ENCODE measurements at places on chromosomes 7 and 10.

DNA sequence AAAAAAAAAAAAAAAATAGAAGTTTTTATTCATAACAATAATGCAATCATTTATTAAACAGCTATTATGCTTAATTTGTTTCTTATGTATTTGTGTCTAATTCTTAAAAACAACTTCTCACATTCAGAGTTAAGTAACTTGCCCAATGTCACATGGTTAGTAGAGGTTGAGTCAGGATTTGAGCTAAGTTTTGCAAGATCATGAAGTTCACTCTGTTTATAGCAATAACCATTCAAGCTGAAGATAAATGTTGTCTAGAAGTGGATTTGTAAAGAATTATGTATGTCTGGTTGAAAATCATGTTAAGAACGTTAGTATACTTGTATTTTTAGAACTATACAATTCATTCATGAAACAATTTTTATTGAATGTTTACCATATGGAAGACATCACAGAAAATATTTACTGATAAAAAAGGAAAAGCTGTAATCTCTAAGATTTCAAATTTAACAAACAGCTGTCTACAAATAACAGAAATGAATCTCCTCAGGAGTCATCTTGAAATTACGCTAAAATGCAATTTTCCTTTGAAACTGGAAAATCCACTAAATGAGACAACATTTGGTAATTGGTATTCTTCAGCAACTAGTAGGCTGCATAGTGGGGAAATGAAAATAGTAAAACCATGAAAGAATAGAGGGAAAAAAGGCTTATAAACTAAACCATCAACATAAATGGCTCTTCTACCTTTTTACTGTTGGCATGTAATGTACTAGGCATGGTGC lies 70.5 kb upstream of the AHR start:
- DNase-seq = no peak

DNA sequence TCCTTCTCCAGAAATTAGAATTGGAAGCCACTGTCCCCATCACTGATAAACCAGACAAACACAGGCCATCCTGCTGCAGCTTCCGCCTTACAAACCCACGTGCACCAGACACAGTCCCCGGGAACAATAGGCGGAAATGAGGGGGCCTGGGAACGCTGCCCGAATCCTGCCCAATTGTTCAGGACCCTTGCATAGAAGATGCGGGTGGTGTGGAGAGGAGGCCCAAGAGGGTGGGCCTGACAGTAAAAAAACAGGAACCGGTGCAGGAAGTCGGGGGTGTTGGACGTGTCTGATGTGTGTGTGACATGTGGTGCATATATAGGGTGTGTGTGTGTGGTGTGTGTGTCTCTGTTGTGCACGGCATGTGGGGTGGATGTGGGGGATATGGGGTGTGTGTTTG lies 26.5 kb upstream of the CHST15 start:
- DNase-seq = no peak

DNA sequence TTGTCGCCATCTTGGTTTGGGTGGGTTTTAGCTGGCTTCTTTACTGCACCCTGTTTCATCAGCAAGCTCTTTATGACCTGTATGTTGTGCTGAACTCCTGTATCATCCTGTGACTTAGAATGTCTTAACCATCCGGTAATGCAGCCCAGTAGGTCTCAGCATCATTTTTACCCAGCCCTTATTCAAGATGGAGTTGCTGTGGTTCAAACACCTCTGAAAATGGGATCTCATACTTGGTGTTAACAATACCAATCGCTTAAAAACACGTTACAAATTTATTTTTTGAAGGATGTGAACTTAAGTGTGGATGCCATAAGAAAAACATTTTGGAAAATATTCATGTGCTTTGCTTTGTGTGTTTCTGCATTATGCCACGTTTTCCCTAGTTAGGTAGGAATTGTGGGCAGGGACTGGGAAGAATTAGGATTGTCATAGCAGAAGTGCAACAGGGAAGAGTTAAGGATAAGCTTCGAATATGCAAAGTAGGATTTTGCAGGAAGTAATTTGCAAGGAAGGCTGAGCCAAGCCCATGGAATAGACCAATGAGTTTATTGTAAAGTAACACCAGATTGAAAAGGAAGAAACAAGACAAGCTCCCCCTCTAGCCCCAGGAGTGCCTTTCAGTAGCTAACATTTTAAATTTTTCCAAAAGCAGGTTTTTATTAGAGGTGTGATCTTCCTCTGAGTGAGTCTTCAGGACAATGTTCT lies 56.4 kb downstream of the PRR15 start:
- no peak for DNase-seq

DNA sequence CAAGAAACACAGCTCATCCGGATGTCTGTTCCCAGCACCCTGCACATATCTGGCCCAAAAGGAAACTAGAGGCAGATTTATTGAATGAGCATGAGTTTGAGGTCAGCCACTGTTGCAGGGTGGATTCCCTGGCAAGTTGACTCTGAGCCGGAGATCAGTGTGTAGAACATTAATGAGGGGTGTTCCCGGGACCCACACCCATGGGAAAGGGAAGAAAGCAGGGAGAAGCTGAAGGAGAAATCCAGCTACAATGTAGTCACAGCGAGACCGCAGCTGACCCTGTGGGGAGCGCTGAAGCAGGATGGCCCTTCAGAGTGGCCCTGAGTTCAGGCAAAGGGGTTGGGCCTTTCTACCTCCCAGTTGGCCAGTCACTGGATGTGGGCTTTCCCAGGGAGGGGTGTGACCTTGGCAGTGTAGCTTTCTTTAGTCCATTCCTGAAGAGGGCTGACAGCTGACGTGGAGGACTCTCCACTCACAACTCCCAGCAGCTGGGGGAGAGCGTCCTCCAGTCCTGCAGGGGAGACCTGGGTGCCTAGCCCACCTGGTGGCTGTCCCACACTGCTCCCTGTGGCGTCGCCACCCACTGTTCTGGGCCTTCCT lies 324.2 kb upstream of the ZMIZ1 start:
- DNase-seq = no peak

- DNase-seq = peak; percentile 79
Measured at GRCh38 chr10:75407713-75408508, 6.3 kb upstream of the ZNF503 start.

DNA sequence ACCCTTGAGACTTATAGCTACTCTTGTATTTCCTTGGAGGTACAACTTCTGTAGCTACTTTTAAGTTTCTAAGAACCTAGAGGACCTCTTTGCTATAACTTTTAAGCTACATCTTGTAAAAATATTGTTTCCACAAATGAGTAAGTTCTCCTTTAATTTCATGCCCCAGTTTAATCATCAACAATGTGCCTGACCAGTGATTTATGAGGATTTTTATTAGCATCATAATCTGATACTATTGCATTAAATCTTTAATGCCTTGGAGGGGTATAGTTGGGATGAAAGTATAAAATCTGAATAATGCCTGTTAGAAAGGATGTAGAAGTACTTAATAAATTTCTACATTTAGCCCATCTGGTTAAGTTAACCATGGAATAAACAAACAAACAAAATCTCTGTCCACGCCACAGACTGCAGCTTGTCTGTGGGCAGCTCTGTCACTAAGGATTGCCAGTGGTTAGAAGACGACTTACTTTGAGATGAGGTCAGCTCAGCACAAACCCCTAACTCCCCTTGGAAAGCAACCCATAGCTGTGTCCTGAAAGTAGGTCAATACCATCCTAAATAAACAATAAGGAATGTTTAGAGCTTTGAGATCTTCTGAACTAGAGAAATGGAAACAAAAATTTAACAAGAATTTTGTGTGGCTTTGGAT lies 18.3 kb downstream of the UBE2D1 start:
- DNase-seq = no peak

- DNase-seq = no peak
Measured at GRCh38 chr7:135706038-135706742, 21.8 kb downstream of the SLC13A4 start.

DNA sequence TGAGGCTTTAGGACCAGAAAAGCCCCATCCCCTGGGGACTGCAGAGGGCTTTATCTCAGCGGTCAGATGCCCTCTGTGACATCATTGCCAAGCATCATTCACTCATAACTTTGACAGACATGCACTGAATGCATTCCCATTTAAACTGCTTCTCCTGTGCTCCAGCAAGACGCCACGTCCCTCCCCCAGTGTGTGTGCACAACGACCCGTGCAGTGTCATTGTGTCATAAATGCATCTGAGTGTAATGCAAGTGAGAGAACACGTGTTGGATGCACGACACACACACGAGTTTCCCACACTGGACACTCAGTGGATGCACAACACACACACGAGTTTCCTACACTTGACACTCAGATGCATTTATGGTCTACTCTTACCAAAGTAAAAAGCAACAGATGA lies 337.9 kb downstream of the PTPRN2 start:
- no peak for DNase-seq

All from left renal pelvis (tissue), 4 donors.